HS-5 (cell line): ENCODE measurements at places on chromosomes 1 and 21.
A peak's percentile ranks its signal among the peaks of the same experiment; 100 is the strongest.

DNA sequence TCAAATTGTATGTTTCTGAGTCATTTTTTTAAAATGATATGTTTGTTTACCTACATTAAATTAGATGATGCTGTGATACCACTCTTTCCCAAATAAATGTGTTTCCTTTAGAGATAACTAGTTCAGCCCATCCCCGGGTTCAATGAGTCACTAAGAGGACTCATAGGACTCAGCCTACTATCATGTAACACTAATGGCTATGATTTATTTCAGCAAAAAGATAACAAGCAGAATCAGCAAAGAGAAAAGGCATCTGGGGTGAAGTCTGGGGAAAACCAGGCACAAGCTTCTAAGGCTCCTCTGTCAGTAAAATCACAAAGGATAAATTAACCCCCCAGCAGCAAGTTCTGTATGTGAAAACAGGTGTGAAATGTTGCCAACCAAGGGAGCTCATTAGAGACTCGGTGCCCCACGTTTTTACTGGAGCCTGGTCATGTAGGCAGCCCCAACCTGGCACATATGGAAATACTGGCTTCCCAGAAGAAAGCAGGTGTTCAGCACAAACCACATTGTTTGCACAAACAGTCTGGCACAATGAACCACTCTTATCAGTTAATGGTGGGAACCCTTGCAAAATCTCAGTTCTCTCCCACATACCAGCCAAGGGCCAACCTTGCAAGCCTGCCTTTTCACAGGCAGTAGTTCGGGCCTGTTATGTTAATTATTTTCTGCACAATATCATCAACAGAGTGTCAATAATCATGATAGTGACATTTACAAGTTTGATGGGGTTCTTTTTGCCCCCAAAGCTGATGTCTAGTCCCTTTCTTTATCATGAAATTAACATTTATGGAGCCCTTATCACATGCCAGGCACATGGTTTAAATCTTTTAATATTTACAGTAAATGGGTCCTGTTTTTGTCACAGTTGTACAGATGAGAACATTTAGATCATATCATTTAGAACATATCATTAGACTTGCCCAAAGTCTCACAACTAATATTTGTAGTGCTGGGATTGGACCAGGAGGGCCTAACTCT is 23.1 kb upstream of the CNN3 start:
- DNase-seq: no peak

DNA sequence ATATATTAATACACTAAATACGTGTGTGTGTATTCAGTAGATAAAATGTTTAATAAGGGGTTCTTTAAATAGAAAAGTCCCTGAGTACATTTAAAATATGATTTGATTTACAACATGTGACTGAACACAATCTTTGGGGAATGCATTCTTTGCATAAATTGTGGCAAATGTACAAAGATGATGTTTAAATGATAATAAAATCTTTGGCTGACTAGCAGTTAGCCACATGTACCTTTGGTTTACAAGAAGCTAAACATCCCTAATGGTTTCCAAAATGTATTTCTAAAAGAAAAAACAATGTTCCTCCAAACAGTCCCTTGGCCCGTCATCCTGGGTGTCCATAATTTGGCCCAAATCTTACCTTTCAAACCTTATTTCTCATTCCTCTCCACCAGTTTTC is 106.4 kb upstream of the MARK1 start:
- DNase-seq: no peak

DNA sequence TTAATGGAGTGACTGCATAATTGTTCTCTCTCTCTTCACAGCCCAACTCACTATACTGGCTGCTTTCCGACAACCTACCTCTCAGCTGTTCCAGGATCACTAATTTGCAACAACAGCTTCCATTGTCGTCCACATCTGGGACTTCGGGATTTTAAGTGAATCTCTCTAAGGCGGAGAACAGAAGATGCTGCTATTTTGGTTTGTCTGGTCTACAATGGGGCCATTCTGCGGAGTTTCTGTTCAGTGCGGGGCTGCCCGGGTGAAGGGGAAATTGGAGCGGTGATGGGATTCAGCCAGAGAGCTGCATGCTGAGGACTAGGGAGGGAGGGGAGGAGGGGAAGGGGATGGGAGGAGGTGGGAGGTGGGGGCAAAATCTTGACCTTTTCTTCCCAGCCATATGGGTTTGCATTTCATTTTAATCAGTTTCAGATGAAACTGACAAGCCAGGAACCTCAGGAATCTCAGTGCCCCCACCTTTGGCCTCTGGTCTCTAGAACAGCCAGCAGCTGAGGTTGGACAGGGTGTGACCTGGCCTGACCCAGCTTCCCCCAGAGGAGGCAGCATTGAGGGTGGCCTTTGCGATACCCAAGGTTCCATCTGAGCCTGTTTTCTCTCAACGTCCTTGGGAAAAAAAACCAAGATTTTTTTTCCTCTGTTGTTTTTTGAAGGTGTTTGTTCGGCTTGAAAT is 6.9 kb upstream of the SRP9 start:
- no peak for DNase-seq

- no peak for DNase-seq
Observed at GRCh38 chr21:25857308-25858074, 122.7 kb downstream of the GABPA start.

- no peak for DNase-seq
Observed at GRCh38 chr1:84836145-84836544, 56.9 kb downstream of the LPAR3 start.

- no peak for DNase-seq
Observed at GRCh38 chr1:94953746-94954145, 26.8 kb upstream of the CNN3 start.

- DNase-seq: no peak
Observed at GRCh38 chr1:9691691-9692090, 40.2 kb downstream of the PIK3CD start.

GRCh38 chr1:53266038-53266437 is 27.7 kb upstream of the MAGOH start:
- DNase-seq: no peak

GRCh38 chr1:53069265-53069662 is 7.3 kb downstream of the PODN start:
- no peak for DNase-seq

GRCh38 chr1:165829888-165830287 is 2.5 kb downstream of the UCK2 start:
- no peak for DNase-seq

DNA sequence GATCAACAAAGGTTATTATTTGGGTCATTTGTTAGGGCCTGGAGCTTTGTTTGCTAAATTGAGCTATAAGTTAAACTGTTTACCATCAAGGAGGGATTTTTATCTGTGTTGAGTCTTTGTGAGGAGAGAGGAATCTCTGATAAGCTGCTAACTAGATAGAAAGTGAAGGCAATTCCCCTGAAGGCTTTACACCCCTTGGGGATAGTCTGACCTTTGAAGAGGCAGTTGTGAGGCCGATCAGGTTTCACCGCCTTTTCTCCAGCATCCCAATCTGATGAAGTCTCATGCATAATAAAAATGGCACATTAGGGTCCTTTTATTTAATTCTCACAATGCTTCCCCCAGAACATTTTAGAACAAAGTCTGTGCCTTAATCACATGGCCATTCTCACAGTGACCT is 21.8 kb downstream of the C1orf21 start:
- no peak for DNase-seq

DNA sequence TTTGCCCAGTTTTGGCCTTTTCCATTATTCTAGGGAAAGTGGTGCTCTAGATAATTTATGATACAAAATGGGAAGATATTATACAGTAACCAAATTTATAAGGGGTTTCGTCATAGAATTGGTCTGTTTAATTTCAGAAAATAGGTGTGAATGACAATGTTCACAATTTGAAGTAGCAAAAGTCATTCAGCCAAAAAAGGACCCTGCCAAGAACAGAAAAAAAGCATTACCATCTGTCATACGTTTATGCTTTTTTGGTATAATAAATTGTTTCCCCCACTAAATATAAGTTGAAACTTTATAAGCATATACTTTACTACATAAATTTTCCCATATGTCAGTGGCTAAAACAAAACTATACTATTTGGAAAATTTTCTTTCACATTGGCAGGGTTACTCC is 4.5 kb upstream of the SPAG17 start:
- no peak for DNase-seq

- DNase-seq: peak; percentile 33
Observed at GRCh38 chr1:96465441-96465840, 256.1 kb upstream of the PTBP2 start.

- DNase-seq: no peak
Observed at GRCh38 chr1:152185544-152186391, 26.7 kb upstream of the RPTN start.

DNA sequence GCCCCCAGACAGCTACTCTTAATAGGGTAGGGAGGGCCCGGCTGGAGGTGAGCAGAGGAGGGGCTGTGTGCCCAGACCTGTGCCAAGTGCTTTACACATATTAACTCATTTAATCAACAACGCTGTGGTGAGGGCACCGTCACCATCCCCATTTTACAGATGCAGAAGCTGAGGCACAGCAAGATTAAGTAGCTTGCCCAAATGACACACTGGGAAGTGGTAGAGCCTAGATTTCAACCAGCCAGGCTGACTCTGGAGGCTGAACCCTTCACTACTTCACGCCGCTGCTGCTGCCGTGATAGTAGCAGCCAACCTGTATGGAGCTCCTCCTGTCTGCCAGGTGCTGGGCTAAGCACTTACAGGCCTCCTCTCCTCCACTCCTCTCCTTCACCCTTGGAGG is 127.2 kb downstream of the PTPRU start:
- DNase-seq: no peak

- no peak for DNase-seq
Observed at GRCh38 chr1:26828411-26828991, 2.0 kb downstream of the ZDHHC18 start.

DNA sequence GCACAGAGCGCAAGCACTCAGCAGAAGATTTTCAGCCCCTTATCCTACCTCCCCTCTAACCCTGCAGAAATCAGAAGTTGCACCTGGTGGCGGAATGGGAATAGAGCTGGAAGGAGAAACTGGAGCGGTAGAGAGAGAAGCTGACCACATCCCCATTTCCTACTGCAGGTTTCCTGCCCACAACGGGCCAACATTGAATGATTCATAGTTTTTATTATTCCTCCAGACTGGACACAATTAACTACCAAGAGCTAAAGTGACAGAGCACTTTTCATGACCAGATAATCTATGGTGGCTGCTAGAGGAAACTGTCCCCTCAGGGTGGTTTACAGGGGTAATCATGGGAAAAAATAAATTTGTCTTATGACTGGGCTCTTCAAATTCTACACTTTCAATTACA is 21.3 kb upstream of the LRRC8D start:
- DNase-seq: no peak

DNA sequence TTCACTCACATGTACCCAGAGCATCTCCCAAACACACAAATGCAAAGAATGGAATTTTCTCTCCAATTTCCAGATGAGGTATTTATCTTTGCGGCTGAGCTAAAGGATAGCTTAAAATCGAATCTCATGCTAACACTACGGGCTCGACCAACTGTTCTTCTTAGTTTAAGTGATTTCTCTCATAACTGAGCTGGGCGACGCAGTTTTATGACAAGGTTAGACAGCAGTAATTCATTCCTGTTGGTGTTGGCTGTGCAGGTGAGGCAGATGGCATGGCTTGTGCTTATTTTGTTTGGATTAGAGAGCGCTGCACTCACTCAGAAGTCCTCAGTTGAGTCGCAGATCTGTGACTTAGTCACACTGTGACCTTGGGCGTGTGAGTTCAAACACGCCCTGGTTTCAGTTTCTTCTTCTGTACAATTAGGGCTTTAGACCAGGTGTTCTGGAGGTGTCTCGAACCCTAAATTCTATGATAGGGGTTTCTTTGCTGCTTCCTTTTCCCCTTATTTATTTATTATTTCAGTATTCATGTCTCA is 41.5 kb upstream of the MRPS6 start:
- no peak for DNase-seq

GRCh38 chr1:170927955-170928840 is 7.1 kb upstream of the MROH9 start:
- no peak for DNase-seq

- DNase-seq: no peak
Observed at GRCh38 chr1:147579532-147579931, 38.2 kb downstream of the BCL9 start.

DNA sequence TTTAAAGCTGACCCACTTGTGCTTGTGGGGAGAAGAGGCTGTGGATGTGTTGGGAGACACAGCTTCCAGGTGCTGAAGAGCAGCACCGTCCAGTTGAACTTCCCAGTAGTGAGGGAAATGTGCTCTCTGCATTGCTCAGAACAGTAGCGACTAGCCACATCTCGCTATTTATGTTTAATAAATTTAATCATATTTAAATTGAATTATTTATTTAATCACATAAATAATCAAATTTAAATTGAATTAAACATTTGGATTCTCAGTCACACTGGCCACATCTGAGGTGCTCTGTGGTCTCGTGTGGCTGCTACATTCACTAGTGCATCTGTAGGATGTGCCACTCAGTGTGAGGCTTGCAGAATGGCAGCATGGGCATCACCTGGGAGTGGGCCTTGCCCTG is 20.1 kb downstream of the NTPCR start:
- no peak for DNase-seq

DNA sequence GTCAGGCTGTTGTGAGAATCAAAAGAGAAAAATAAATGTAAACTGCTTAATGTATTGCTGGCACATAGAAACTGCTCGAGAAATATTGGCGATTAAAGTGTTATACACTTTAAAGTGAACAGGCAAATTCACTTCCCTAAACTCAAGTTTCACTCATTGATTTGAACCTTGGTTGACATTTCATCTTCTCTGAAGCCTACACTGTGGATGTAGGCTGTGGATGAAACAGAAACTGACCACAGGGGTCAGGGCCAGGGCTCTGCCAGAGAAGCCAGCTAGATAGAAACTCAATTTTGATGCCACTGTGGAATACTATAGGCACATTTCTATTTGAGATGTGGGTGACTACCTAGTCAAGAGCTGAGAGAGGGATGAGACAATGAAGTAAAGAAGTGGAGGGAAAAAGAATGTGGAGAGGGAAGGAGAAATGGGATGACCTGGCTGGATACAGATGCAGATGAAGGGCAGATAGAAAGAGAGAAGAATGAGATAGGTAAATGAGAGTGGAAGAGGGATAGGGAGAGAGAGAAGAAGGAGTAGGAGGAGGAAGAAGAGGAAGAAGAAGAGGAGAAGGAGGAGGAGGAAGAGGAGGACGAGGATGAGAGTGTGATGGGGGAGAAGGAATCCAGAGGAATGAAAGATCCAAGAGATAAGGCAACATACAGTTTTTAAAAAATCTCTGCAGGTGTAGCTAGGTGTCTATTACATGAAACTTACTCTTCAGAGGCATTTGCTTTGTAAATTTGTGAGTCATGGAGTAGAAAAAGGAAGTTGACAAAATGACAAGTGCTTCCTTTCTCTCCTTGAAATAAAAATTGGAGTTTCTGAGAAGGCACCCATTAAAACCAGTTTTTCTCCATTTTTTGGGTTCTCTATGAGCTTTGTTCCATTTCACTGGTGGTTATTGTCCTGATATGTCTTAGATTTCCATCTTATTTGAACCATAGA is 17.4 kb upstream of the CD1D start:
- DNase-seq: no peak
